CD4-positive, alpha-beta T cell (primary cell): ENCODE measurements at places on chromosomes 4 and X.

- DNase-seq: no peak
Observed at GRCh38 chr4:158202481-158202880, 7.8 kb upstream of the TMEM144 start.

DNA sequence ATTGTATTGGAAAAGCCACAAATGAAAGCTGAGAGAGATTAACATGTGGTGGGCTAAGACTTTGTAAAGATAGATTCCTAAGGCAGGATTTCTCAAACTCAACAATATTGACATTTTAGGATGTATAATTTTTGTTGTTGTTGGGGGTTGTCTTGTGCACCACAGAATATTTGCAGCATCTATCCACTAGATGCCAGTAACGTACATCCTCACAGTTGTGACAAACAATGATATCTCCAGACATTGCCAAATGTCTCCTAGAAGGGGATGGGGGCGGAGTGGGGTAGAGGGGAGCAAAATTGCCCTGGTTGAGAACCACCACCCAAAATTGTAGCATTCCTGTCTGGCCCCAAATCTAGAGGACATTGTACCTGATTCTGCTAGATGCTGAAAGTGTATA, 14.7 kb upstream of the CBR4 start:
- no peak for DNase-seq

- no peak for DNase-seq
Observed at GRCh38 chrX:119421016-119421705, 22.0 kb downstream of the SLC25A43 start.

GRCh38 chr4:106775636-106776035, 260.5 kb downstream of the DKK2 start:
- DNase-seq: no peak

GRCh38 chrX:32137525-32137924, 1065.7 kb upstream of the FTHL17 start:
- DNase-seq: no peak

GRCh38 chr4:109847896-109848442, at the start of gene LRIT3:
TSS of gene LRIT3 (plus strand) at chr4:109848107. CDS start at chr4:109848202, 95 bp downstream.
- DNase-seq: no peak

DNA sequence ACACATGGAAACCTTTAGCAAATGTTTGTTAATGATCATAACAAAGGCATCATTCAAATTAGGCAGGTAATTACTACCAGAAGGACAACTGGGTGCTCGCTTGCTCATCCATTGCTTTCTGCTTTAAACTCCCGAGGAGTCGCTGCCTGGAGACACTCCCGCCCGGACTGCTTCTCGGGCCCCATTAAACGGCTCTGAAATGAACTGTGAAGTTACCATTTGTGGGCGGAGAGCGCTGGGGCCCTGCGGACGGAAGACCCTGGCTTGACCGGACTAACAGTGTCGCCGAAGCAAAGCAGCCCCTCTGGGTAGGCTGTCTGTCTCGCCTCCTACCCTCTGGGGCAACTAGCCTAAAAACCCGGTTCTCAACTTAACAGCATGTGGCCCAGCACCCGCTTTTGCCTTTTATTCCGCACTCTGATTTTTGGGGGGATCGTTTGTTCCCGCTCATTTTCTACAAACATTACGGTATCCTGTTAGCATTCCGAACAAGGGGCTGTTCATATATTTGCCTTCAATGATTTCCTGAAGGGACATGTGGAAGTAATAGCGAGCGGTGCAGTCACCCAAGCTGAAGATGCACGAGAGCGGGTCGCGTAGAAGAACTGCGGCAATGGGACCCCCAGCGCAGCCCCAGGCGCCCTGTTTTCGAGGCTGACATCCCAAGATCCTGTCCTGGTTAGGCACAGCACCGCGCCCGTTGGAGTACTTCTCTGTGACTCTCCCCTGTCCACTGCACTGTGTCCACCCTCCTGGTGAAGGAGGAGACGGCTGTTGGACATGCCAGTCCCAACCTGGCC, 1.6 kb upstream of the PDGFRA start:
- no peak for DNase-seq

DNA sequence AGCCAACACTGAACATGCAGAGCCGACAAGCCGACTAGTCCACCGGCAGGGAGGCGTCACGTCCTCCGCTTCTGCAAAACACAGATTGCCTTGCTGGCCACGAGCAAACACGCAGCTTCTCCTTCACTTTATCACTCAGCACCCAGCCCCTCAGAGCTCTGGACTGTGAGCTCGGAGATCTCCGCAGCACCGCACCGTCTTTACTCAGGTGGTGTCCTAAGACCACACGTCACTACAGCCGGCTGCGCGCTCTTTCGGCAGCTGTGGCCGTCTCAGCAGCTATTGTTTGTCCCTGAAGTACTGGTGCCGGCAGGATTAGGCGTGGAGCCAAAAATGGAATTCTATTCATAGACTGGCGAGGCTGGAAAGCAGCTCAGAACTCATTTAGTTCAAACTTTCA, 72.0 kb downstream of the FAT1 start:
- DNase-seq: no peak

DNA sequence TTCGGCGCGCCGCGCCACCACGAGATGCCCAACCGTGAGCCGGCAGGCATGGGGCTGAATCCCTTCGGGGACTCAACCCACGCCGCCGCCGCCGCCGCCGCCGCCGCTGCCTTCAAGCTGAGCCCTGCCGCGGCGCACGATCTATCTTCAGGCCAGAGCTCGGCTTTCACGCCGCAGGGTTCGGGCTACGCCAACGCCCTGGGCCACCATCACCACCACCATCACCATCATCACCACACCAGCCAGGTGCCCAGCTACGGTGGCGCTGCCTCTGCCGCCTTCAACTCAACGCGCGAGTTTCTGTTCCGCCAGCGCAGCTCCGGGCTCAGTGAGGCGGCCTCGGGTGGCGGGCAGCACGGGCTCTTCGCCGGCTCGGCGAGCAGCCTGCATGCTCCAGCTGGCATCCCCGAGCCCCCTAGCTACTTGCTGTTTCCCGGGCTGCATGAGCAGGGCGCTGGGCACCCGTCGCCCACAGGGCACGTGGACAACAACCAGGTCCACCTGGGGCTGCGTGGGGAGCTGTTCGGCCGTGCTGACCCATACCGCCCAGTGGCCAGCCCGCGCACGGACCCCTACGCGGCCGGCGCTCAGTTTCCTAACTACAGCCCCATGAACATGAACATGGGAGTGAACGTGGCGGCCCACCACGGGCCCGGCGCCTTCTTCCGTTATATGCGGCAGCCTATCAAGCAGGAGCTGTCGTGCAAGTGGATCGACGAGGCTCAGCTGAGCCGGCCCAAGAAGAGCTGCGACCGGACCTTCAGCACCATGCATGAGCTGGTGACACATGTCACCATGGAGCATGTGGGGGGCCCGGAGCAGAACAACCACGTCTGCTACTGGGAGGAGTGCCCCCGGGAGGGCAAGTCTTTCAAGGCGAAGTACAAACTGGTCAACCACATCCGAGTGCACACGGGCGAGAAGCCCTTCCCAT, 1.1 kb downstream of the ZIC3 start:
- no peak for DNase-seq

DNA sequence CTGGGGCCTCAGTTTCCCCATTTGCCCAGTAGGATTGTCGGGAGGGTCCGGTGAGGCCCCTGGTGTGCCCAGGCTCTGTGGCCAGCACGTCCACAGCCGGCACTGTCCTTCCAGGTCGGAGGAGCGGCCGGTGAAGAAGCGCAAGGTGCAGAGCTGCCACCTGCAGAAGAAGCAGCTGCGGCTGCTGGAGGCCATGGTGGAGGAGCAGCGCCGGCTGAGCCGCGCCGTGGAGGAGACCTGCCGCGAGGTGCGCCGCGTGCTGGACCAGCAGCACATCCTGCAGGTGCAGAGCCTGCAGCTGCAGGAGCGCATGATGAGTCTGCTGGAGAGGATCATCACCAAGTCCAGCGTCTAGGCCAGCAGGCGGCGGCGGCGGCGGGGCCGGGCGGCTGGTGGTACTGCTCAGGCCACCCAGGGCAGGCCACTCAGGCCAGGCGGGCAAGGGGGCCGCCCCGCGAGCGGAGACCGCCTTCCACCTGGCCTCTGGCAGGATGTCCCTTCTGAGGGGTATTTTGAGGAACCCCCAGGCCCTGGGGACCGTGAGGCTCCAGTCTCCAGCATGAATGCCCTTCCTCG, 6.7 kb downstream of the MSANTD1 start:
- no peak for DNase-seq

GRCh38 chr4:94691552-94691951, 66.2 kb upstream of the BMPR1B start:
- DNase-seq: no peak

GRCh38 chr4:21780148-21780547, 168.4 kb downstream of the KCNIP4 start:
- DNase-seq: no peak

GRCh38 chr4:76799140-76799539, 98.8 kb downstream of the SOWAHB start:
- no peak for DNase-seq

- DNase-seq: no peak
Observed at GRCh38 chrX:40108959-40109287, 11.2 kb upstream of the BCOR start.

DNA sequence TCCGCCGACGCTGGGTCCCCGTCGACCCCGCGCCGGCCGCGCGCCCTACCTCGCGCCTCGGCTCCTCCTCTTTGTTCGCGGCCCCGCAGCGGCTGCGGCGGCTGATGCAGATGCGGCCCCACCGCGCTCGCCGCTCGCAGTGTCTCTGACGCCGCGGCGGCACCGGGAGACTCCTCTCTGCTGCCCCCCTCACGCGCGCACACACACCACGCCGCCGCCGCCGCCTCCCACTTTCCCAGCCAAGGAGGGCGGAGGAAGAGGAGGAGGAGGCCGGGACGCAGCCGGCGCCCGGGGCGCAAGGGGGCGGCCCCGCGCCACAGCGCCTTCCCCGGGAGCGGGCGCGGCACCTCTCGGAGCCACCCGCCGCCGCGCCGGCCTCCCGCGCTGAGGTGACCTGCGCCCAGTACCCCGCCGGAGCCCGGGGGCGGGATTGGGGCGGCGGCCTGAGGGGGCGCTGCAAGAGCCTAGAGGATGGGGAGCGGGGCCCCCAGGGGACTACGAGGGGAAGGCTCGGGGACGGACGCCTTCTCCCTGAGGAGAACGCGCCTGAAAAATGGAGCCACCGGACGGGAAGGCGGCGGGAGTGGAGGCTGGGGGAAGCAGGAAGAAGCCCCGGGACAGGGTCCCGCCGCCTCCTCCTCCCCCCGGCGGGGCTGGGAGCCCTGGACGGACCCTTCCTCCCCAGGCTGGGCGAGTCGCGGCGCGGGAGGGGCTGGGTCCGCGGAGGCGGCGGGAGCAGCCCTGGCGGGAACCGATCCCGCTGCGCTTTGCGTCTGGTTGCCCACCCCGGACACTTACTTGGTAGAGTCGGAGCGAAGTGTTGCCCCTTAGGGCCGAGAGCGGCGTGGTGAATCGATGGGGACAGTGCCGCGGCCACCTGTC, at the start of gene SH3RF1:
Gene SH3RF1 (minus strand): TSS at position 147 of the 882 bp plus-strand sequence. CDS start 1,744 bp downstream, outside the sequence.
- no peak for DNase-seq

DNA sequence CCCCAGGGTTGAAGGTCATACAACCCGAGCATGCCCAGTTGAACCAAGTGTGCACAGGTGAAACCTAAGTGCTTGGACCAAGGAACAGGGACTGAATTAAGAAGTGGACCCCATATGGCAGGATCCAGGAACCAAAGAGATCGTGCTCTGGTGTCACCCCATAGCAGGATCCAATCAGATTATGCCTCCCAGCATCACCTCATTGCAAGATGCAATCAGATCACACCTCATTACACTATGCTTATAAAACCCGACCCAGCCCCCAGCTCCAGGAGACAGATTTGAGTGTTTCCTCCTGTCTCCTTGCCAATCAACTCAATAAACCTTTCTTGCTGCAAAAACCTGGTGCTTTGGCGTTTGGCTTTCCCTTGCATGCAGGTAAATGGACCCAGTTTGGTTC, 37.6 kb downstream of the EFHC2 start:
- DNase-seq: no peak

DNA sequence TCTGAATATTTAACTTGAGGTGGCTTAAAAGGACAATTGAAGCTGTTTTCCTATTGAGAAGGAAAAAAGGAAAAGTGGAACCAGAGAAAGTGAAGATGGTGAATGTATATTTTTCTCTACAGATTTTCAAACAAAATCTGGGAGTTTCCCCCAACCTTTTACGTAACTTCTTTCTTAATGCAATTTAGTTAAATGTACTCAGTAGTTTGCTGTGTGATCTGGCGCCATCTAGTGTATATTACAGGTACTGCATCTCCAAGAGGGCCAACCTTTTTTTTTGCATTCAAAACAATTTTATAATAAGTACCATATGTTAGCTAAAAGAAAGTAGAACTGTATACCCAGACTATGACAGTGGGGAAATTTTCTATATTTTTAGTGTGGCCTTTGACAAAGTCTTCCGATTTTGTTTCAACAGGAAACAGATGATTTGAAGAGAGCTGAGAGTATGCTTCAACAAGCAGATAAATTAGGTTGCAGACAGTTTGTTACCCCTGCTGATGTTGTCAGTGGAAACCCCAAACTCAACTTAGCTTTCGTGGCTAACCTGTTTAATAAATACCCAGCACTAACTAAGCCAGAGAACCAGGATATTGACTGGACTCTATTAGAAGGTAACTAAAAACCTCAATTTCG, 82.0 kb downstream of the PLS3 start:
- no peak for DNase-seq

DNA sequence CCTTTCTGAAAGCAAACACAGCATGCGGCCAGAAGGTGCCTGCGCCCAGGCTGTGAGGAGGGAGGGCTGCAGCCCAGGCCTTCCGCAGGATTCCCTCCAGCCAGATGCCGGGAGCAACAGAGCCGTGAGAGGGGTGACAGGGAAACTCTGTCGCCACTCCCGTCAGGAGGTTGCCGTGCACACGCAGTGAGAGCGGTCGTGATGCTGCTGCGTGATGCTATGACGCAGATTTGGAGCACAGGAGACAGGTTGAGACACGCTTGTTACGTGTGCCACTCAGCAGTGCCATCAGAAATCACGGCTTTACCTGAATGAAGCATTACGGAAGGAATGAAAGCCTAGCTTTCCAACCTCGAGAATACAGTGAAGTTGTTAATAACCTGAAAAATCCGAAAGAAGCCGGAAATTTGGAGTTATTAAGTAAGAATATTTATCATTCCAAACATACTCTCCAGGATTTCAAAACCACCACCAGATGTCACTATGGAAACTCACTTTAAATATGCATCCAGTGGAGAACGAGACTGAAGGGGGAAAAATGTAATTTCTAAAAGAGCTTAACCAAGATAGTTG, 54.4 kb downstream of the FAT1 start:
- no peak for DNase-seq

DNA sequence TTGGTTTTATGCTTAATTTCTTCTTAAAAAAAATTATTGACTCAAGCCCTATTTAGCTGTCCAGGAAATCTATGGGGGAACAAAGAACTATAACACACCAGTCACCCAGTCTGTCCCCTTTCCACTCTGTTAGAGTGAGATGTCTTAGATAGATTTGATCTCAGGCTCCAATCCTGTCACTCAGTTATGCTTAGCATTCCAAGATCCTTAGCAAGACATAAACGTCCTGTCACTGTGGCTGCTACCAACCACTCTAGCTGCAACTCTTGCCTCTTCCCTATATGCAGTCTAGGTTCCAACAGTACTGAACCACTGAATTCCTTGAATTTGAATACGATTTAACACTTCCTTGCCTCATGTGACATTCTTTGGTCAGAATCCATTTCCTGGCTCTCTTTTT, 241.9 kb upstream of the NWD2 start:
- DNase-seq: no peak

- DNase-seq: no peak
Observed at GRCh38 chr4:73609706-73610105, 10.5 kb downstream of the RASSF6 start.

GRCh38 chr4:48064349-48064748, 47.8 kb downstream of the NIPAL1 start:
- no peak for DNase-seq
